ENCODE measurements at places on chromosomes 6 and 20. TPM values are rescaled to one million over a fixed set of nuclear protein-coding genes. Genes with fewer than 3 reads are reported as not detected.

Gene CYP21A2
- 0.76 TPM for total RNA-seq

Gene UBD
- total RNA-seq = 82.8 TPM

Gene FKBP1C
- 0.35 TPM for total RNA-seq

Gene TFAP2C
- total RNA-seq = 3.1 TPM

Gene TULP1
- total RNA-seq = not detected

Gene PRDM13
- 1.3 TPM for total RNA-seq

Gene SIRPA
- total RNA-seq = 28.3 TPM

Gene PTGIS
- 0.26 TPM for total RNA-seq

Gene PTPRT
- total RNA-seq = not detected

Gene SLC17A3
- total RNA-seq = not detected

Gene GJA1
- total RNA-seq = 147 TPM

Gene AGER
- 14.3 TPM for total RNA-seq

Gene SYNDIG1
- not detected for total RNA-seq

Gene CDYL
- 45.2 TPM for total RNA-seq

Gene SESN1
- total RNA-seq = 3.9 TPM

Gene LIME1
- 25.8 TPM for total RNA-seq

Gene ADTRP
- 0.54 TPM for total RNA-seq

Gene DPPA5
- total RNA-seq = not detected

Gene SH3BGRL2
- 44.3 TPM for total RNA-seq

Gene SLC32A1
- total RNA-seq = not detected

Gene SAPCD1
- 26.6 TPM for total RNA-seq

Gene IL17F
- total RNA-seq = not detected

Gene LGSN
- not detected for total RNA-seq

Measured in Calu3 (cell line).